ENCODE measurements at places on chromosomes 13 and 19.

GRCh38 chr13:107427536-107427935 lies 787.8 kb downstream of the LIG4 start:
- no peak for DNase-seq

- no peak for DNase-seq
Observed at GRCh38 chr13:74560325-74560724, 426.1 kb upstream of the KLF12 start.

DNA sequence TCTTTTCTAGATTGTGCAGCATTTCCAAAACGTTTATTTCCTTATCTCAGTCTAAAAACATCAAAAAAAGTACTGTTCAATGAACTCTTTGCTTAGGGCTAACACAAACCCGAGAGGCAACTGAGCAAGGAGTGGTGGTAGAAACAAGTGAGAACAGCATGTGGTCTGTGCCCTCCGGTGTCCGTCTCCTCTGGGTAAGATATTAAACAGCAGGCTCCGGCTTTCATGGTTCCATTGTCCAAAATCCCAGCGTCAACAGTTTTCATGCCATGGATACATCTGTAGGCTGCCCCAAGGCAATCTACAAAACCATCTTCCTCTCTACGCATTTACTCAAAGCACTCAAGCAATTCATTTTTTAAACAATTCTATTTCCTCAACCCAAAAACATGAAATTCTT lies 22.8 kb downstream of the DCLK1 start:
- no peak for DNase-seq

DNA sequence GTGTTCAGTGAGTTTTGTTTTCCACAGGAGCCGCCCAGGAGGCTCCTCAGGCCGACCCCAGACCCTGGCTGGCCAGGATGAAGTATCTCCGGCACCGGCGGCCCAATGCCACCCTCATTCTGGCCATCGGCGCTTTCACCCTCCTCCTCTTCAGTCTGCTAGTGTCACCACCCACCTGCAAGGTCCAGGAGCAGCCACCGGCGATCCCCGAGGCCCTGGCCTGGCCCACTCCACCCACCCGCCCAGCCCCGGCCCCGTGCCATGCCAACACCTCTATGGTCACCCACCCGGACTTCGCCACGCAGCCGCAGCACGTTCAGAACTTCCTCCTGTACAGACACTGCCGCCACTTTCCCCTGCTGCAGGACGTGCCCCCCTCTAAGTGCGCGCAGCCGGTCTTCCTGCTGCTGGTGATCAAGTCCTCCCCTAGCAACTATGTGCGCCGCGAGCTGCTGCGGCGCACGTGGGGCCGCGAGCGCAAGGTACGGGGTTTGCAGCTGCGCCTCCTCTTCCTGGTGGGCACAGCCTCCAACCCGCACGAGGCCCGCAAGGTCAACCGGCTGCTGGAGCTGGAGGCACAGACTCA lies 12.9 kb downstream of the B3GNT3 start:
- no peak for DNase-seq

DNA sequence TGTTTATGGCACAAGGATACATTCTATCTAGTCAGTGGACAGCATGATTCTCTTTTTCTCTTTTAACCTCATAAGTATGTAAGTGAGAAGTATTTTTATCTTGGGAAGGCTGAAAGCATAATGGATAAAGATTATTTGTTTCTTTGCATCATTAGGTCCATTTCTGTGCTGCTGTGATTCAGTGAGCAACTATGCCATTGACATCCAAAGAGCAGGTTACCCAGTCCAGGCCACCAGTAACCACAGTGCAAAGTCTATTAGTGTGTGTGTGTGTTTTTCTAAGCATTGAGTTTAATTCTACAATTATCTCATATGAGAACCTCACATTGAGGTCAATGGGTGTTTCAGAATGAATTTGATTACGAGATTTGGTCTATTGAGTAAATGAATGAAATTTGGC lies 158.8 kb upstream of the DACH1 start:
- DNase-seq: no peak

- DNase-seq: no peak
Observed at GRCh38 chr13:99969919-99970650, 1.5 kb downstream of the ZIC5 start.

Data from activated CD4-positive, alpha-beta T cell treated with anti-CD3 and anti-CD28 coated beads, Interleukin-2, amount 50 U/mL, for 24 hours (primary cell).